ENCODE measurements at places on chromosomes 11 and 22.

- no peak for DNase-seq
These were observed 38.1 kb upstream of the CTTN start for GRCh38 chr11:70360211-70360610.

GRCh38 chr11:132804258-132804657 is 728.0 kb downstream of the OPCML start:
- DNase-seq, result no peak

DNA sequence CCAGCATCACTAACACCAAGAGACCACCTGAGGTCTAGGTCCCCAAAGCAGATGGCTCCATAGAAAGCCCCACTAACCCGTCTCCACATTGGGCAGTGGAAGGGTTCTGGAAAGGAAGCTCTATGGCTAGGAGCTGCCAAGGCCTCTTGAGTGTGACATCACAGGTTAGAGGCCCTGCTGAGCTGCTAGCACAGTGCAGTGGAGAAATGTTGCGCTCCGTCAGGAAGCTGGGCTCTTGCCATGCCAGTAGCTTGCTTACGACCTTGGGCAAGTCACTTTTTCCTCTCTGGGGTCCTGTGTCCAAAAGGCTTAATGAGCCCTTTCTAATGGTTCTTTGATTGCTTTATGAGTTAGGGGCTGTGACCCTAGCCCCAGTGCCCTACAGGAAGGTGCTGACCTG is 10.6 kb downstream of the PIK3IP1 start:
- DNase-seq, result no peak

- no peak for DNase-seq
These were observed 14.2 kb downstream of the GATD1 start for GRCh38 chr11:763073-763463.

- DNase-seq, result no peak
These were observed 85.8 kb downstream of the MIAT start for GRCh38 chr22:26743149-26743548.

DNA sequence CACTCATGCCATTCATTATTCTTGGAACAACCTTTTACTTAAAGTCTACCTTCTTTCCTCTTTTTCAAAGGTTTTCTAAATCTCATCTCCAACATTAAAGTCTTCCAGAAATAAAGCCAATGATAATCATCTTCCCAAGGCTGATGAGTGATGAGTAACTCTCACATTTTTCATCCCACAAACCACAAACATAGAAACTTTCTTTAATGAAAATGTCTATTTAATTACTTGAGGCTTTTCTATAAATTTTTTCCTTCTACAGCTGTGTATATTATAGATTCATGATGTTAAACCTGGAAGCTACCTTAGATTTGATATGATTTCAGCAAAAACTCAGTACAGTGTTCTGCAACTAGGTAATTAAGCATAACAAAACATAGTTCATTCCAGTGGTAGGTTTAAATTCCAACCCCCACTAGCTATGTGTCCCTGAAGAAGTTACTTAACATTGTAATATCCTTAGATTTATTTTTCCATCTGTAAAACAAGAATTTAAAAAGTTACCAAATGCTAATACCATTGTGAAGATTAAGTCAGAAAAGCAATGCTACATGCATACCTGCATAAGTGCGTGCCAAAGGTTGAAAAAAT is 845.4 kb downstream of the KCNA4 start:
- DNase-seq, result no peak

GRCh38 chr22:46044621-46045458 is 67.9 kb upstream of the WNT7B start:
- peak; percentile 45 for DNase-seq

- DNase-seq, result no peak
These were observed 70.3 kb downstream of the KIRREL3 start for GRCh38 chr11:126930091-126930841.

DNA sequence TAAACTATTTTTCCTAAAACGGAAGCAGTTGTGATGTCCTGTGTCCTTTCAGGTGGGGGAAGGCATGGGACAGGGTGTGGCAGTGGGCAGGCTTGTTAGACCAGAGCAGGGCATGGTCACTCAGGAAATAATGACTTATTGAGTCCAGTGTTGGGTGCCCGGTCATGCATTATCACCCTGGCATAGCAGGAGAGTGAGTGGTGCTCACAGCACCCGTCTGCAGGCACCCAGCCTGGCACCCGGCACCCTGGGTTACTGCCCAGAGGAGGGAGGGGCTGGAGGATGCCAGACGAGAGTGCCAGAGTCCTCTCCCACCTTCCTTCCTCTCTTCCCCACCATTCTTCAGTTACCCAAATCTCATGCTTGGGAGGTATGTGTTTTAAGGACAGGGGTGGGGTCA is 59.1 kb downstream of the ST3GAL4 start:
- no peak for DNase-seq

DNA sequence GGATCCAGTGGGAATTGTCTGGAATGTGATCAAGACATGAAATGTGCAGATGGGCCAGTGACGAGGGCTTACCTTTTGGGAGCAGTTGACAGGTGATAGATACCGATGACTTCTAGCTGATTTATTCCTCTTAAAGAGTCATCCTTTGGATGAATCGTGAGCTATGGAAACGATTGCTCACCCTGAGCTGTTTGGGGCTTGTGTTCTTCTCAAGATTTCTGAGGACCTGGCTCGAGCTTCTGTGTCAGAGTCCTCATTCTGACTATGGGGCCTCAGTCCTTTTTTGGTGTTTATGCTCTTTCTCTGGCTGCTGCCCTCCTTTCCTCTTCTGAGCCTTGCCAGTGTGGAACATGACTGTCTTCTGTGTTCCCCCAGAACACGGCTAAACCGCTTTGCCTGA is 11.9 kb upstream of the AMPD3 start:
- no peak for DNase-seq

- no peak for DNase-seq
These were observed 2.5 kb upstream of the POGLUT3 start for GRCh38 chr11:108500721-108501120.

GRCh38 chr11:68724293-68724692 is 27.0 kb downstream of the TESMIN start:
- no peak for DNase-seq

- peak; percentile 96 for DNase-seq
These were observed 12.9 kb downstream of the TSPAN32 start for GRCh38 chr11:2314525-2315394.

- peak; percentile 85 for DNase-seq
These were observed 15.1 kb downstream of the CHRM1 start for GRCh38 chr11:62905927-62906531.

DNA sequence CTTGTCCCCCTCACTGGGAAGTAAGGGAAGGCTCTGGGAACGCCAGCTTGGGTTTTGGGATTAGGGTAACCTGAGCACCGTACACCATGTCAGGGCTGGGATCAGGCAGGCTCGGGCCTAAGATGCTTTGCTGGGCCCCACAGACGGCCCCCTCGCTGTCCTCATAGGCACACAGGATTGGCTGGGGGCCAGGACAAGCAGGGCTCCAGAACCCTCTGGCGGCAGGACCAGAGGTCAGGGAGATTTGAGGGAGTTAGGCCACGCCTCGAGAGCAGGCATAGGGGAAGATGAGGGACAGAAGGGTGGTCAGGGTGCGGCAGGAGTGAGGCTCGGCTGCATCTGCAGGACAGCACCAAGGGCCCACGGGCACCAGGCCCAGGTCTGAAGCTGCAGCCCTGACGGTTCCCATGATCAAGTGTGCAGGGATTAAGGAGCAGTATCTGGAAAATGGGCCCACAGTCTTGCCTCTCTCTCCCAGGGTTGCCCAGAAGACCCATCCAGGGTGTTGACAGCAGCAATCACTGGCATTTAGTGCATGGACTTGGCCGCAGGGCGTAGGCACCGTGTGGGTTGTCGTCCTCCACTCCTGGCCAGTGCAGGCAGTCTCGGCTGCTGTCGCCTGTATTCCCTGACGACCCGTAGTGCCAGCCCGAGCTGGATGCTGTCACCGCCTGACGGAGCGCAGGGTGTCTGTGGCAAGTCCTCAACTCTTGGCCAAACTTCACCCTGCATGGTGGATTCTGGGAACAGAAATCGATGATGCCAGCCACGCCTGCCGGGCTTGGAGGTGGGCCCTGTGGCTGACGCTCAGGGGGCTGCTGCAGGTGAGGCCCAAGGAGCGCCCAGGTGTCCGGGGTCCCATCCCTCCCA is 15.7 kb upstream of the GNB1L start:
- no peak for DNase-seq

DNA sequence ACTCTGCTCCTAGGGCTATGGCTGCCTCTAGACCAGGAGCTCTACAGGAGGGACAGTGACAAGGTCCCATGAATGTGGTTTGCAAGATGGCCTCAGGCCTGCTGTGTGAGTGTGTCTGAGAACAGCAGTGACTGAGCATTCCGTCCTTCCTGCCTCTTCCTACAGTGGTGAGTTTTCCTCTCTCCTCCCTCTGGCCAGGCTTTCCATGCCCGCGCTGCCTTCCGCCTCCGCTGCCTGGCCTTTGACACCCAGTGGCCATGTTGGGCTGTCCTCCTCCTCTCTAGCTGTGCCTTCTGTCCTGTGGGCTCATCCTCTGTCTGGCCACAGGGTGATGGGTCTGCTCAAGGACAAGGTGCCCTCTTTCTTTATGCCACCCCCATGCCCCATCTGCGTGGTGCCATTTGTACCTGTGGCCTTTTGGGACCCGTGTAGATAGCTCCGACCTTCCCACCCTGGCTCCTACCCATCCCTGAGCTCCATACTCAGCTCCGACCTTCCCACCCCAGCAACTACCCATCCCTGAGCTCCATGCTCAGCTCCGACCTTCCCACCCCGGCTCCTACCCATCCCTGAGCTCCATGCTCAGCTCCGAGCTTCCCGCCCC is 970.4 kb downstream of the BRD1 start:
- DNase-seq, result no peak

- DNase-seq, result no peak
These were observed 54.5 kb upstream of the FBXO3 start for GRCh38 chr11:33828604-33829429.

DNA sequence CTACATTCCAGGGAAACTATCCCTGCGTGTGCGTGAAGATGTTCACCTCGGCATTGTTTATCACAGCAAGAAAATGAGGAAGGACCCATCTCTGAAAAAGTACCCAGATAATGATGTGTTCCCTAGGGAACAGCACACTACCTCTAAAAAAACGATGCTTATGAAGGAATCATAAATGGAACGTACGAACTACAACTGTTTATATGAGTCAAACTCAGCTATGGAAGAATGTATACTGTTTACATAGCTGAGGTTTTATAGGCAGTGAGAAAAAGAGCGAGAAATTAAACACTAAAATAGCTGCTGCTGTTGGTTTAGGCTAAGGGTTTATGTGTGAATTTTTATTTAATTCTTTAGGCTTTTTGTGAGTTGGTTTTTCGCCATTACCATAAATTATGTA is 48.9 kb downstream of the APOL1 start:
- DNase-seq, result peak; percentile 15

DNA sequence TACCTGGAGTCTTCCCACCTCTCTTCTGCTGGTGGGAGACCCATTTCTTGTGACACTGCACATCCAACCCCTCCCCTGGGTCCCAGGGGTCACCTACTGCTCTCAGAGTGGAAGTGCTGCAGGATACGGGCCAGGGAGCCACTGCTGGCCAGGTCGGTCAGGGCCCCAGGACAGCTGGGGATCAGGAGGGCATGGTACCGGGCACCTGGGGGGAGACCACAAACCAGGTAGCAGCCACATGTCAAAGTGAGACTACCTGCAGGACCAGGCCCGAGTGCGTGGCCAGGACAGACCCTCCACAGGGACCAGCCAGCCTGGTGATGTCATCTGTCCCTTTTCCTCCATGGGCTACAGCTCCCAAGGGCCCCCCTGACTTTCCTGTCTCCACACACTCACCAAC is 3.9 kb downstream of the GATD1 start:
- no peak for DNase-seq

DNA sequence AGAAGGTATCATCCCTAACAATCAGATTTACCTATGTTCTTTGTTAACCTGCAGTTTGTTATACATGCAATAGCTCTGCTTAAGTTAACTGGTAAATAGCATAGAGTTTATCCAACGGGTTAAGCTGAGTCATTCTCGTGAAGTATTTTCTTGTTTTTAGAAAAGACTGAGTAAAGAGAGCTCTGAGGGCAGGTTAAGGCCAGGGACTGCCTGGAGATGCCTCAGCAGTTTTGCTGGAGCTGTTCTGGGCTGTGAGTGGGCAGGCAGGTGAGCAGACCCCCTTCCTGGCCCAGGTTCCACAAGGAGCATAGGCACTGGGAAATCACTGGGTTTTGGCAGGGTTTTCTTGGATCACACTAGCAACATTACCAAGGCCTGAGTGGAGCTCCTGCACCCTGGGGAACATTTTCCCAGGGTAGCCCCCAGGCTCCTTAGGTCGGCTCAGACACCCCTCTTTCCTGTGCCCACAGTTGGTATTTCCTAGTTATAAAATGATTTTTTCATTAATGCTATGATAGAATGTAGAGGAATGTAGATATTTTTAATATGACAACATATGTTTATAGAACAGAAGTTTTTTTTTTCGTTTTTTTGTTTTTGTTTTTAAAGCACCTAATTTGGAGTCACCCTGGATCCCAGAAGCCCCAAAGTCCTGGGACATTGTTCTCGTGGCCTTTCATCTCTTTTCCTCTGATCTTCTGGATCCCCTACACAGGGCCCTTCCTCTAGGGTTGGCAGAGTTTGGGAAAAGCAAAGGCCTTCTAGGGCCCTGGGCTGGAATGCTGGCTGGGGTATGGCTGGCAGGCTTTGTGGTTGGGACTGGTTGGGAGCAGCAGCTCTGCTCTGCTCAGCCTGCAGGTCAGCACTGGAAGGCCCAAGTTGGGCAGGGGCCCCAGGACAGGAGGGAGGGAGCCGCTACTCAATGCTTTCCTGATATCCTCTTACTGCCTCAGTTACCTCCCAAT is 26.7 kb downstream of the IRAG1 start:
- peak; percentile 50 for DNase-seq

- peak; percentile 33 for DNase-seq
These were observed 6.0 kb upstream of the MAPK11 start for GRCh38 chr22:50276143-50276542.

DNA sequence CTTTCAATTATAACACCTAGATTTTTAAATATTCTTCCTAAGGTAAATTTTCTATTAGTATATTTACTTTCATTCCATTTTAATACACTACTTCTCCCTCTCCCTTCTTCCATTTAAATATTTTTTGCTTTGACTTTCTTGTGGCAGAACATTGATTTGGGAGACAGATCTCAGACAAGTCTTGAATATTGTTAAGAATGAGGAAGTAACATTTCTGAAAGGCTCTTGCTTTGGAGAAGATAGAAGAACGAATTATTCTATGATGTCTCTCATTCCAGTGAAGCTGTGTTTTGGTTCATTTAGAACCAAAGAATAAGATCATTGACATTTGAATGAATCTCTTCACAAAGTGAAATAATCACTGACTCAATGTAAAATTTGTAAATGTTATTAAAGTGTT is 2.4 kb downstream of the IPO7 start:
- DNase-seq, result no peak

DNA sequence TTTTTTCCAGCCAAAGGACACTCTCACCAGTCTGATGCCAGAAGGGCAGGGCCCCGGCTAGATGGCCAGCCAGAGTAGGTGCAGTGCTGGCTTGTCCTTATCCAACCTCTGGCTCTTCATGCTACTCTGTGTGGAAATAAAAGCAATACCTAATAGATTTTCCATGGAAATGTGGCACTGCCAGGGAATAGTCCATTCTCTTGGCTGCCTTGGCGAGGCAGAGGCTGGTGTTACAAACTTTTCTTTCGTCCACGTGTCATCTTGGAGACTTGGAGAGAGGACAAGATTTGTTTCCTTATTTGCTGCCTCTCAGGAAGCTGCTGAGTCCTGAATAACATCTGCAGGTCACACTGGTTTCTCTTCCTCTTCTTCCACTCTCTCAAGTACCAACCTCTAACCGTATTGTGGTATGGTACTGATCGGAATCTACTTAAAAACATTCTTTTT is 17.2 kb upstream of the C1QTNF4 start:
- no peak for DNase-seq

- peak; percentile 22 for DNase-seq
These were observed 295.1 kb upstream of the PLET1 start for GRCh38 chr11:112555491-112556364.

- no peak for DNase-seq
These were observed 12.7 kb upstream of the IL2RB start for GRCh38 chr22:37162221-37163095.
